ENCODE measurements at places on chromosomes 4 and X.

GRCh38 chrX:6004529-6004928 is 224.1 kb downstream of the NLGN4X start:
- no peak for DNase-seq

GRCh38 chr4:960636-961350 is 12.6 kb downstream of the DGKQ start:
- no peak for DNase-seq

- no peak for DNase-seq
Observed at GRCh38 chr4:164616961-164617360, 137.0 kb upstream of the SMIM31 start.

GRCh38 chrX:24014388-24015018 is 12.5 kb downstream of the KLHL15 start:
- no peak for DNase-seq

DNA sequence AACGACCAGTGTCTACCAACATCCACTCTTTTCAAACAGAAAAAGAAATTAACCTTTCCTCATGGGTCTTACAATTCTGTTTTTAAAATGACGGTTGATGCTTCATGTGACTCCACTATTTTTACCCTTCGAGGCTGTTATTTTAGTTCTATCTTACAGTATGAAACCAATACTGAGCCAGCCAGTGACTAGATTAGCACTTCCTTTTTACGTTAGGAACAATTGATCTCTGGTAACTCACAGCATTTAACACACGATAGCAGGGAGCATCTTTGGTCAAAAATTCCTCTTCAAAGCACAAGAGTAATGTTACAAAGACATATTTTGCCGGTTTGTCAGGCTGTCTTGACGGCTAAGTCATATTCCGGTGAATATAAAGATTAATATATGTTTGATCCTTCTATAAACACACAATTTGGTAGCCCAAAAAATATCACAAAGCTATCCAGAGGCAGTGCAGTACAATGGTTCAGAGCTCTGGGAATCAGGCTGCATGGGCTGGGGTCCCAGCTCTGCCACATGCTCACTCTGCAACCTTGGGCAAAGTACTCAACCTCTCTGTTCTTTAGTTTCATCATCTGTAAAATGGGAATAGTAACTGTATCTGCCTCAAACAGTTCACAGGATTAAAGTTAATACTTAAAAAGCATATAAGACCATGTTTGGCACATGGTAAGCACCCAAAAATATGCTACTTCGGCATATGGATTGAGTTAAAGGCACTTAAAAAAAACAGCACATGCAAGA is 62.9 kb upstream of the TXK start:
- DNase-seq, result no peak

Measured in T-helper 2 cell (primary cell).